Adrenal gland (tissue), 19 donors: ENCODE measurements at places on chromosomes 7 and 10. TPM values are rescaled to one million over a fixed set of nuclear protein-coding genes. Genes with fewer than 3 reads are reported as not detected.

LIPJ gene
- not detected for polyA plus RNA-seq

COX19 gene
- polyA plus RNA-seq, result 14.0 TPM

PNLIPRP1 gene
- polyA plus RNA-seq, result 0.88 TPM

FRMD4A gene
- polyA plus RNA-seq, result 13.1 TPM

CRYGN gene
- polyA plus RNA-seq, result 0.56 TPM

KCNH2 gene
- polyA plus RNA-seq, result 6.8 TPM

MRPL32 gene
- 126 TPM for polyA plus RNA-seq

STEAP1 gene
- 2.4 TPM for polyA plus RNA-seq

TAC1 gene
- 4.3 TPM for polyA plus RNA-seq

PPP1R17 gene
- polyA plus RNA-seq, result 1.2 TPM

TCF7L2 gene
- polyA plus RNA-seq, result 18.6 TPM

HMX2 gene
- not detected for polyA plus RNA-seq

CDHR3 gene
- polyA plus RNA-seq, result 2.9 TPM

PLCE1 gene
- 0.94 TPM for polyA plus RNA-seq

GNGT1 gene
- not detected for polyA plus RNA-seq

GHRHR gene
- 0.44 TPM for polyA plus RNA-seq

RNF32 gene
- 0.77 TPM for polyA plus RNA-seq

PCGF6 gene
- polyA plus RNA-seq, result 7.8 TPM

CD36 gene
- 7.2 TPM for polyA plus RNA-seq

VSTM2A gene
- 7.9 TPM for polyA plus RNA-seq

RET gene
- 34.1 TPM for polyA plus RNA-seq

POR gene
- 442 TPM for polyA plus RNA-seq

ZNRF2 gene
- polyA plus RNA-seq, result 4.5 TPM

SNCG gene
- polyA plus RNA-seq, result 176 TPM

RBM20 gene
- 0.07 TPM for polyA plus RNA-seq

PRKG1 gene
- 6.9 TPM for polyA plus RNA-seq

HILPDA gene
- 4.1 TPM for polyA plus RNA-seq

PKD2L1 gene
- not detected for polyA plus RNA-seq

SH2D4B gene
- polyA plus RNA-seq, result 0.07 TPM
